ENCODE measurements at places on chromosomes 11 and 22. TPM values are rescaled to one million over a fixed set of nuclear protein-coding genes. Genes with fewer than 3 reads are reported as not detected.
A peak's percentile ranks its signal among the peaks of the same experiment; 100 is the strongest.

OR52A1 gene
- not detected for total RNA-seq

IFITM1 gene
- total RNA-seq, result 82.4 TPM

- H3K36me3 ChIP-seq, result no peaks in the 10 kb centered on the region
- peak; percentile 94 for DNase-seq
- peaks cover 95% of the 10 kb centered on the region for H3K4me1 ChIP-seq
- H3K27ac ChIP-seq, result peak overlapping the region; percentile 82
Measured at GRCh38 chr11:57778318-57779037, 16.9 kb downstream of the CTNND1 start.

DNA sequence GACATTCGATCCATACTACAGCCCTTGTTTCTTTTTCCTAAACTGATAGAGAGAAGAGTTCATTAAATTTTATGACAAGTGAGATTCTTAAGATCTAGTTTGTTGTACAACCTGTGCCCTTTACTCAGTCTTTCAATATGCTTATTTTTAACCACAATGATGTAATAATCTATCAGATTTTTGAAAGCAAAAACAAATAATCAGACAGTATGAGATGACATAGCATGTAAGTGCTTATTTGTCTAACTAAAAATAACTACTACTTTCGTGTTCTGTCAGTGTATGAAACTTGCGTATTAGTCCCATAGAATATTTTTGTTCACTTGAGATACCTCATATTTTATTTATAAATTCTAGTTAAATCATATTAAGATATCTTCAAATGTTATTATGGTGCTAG, 33.2 kb downstream of the RAB39A start:
- no peak overlapping the region for H3K27ac ChIP-seq
- DNase-seq, result no peak
- H3K4me3 ChIP-seq, result no peak overlapping the region
- no peaks in the 10 kb centered on the region for H3K27me3 ChIP-seq
- no peaks in the 10 kb centered on the region for H3K36me3 ChIP-seq

- H3K27ac ChIP-seq, result no peak overlapping the region
- peaks cover 8% of the 10 kb centered on the region for H3K4me1 ChIP-seq
- H3K4me3 ChIP-seq, result no peak overlapping the region
- DNase-seq, result no peak
- peaks cover 7% of the 10 kb centered on the region for H3K36me3 ChIP-seq
- H3K27me3 ChIP-seq, result no peaks in the 10 kb centered on the region
Measured at GRCh38 chr11:963852-964251, 38.2 kb downstream of the AP2A2 start.
